HS-27A (cell line): ENCODE measurements at places on chromosomes 5 and 9.
A peak's percentile ranks its signal among the peaks of the same experiment; 100 is the strongest.

- DNase-seq = no peak
These were observed 81.8 kb downstream of the NLN start for GRCh38 chr5:65803699-65804391.

- DNase-seq = no peak
These were observed 199.5 kb upstream of the DMRT1 start for GRCh38 chr9:642014-642413.

DNA sequence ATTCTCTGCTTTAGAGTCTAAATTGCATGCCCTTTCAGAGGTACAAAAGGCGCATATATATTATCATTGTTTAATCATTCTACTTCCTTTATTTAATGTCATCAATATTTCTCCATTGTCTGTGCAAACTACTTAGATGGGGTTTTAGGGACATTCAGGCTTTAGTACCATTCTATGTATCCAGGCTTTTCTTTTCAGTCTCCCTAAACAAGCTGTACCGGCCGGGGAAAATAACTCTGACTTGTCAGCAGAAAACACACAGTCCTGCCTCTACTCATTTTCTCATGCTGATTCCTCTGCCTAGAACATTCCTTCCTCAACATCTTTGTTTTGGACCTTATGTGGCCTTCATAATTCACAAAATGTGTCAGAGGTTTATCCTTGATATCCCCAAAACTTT, 392.1 kb upstream of the DAB2 start:
- DNase-seq = no peak

DNA sequence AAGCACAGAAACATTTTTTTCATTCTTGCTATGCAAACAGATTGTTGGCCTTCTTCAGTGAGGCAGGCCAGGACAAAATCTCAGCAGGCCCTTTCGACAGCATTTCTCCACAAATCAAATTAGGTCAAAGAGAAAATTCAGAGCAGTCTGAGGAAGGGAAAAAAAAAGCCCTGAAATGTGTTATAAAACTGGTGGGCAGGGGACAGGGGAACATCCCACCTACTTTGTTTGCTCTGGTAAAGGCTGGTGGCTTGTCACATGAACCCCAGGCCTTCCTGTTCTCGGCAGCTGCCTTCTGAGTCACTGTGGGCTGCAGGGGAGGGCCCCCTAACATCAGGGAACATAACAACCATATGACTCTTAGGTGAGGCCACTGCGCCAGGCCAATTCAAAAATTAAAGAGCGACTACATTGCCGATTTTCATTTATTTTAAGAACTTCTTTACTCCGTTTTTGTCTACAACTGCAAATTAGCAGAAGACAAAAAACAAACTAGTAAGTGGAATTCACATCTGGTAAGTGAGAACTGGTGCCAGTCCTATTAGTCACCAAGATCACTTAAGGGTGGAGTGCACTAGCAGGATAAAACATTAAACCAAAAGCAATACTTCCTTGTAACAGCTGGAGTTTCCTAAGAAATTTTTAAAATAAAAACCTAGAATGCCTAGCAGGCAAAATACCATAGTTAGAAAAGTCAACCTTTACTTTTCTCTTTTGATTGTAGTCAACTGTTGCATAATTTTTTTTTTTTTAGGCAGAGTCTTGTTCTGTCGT, 46.2 kb upstream of the DENND4C start:
- peak; percentile 49 for DNase-seq

GRCh38 chr5:21687621-21688020, 1165.5 kb downstream of the CDH12 start:
- DNase-seq = no peak

DNA sequence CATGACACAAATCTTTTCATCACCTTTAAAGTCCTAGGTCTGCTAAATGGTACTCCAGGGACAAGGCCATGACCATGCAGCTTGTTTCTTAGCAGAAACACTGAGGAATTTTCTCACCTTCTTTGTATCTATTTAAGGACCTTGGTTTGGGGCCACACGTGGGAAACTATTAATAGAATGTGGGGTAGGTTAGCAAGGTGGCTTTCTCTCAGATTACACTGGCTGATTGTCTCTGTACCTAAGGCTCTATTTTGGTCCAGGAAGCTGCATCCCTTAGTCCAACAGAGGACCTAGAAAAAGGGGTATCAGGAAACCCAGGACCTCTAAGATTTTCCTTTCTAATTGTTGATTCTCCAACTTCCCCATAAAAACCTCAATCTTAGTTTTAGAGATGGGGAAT, 36.3 kb upstream of the FRMD3 start:
- no peak for DNase-seq

DNA sequence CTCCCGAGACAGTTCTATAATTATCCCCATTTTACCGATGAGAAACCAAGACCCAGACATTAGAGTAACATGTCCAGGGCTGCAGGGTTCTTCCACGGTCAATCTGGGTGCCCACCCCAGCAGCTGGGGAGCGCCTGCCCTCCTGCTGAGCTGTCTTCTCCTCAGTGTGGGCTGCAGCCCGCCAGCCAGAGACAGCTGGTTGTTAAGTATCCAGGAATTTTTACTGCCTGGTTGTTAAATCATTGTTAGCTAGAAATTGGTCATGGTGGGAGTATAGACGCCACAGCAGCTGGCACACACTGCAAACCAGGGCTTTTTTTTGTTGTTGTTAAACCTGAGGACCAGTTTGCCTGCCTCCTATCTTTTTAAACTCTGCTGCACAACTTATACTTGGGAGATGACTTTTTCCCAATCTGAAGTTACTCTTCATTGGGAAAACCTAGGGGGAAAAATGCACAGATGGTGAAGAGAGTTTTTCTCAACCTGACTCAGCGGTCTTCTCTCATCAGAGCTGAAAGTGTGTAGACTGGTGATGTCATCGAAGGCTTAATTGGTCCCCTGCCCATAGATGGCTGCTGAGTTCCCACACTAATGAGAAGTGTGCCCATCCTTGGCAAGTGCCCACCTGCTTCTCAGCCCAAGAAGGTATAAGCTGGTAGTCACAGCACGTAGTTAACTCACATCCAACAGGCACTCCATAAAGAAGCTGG, 208.6 kb downstream of the DRD1 start:
- DNase-seq = no peak

- no peak for DNase-seq
These were observed 165.6 kb upstream of the IRX2 start for GRCh38 chr5:2917093-2917492.

- DNase-seq = no peak
These were observed 50.8 kb downstream of the GABBR2 start for GRCh38 chr9:98657897-98658296.

DNA sequence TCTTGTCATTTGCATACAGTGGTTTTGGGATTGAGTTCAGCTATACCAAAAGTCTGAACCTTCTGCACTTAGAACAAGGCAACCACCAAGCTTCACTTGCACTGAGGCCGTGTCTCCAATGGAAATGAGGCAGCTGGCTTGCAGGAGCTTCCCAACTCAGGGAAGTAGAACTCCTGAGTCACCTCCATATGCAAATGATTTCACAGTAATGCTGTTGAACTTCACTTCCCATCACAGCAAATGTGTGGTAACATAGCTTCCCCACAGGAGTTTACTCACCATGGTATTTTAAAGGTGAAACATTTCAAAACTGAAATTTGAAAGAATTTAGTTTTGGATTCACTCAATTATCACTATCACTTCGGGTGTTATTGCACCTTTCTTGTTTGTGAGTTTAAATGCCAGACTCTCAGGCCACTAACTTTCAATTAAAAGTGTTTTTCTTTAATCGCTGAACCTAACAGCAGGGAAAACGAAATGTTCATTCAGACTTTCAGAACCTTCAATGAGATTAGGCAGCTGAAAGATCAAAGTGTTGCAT, 9.0 kb downstream of the CD274 start:
- no peak for DNase-seq

DNA sequence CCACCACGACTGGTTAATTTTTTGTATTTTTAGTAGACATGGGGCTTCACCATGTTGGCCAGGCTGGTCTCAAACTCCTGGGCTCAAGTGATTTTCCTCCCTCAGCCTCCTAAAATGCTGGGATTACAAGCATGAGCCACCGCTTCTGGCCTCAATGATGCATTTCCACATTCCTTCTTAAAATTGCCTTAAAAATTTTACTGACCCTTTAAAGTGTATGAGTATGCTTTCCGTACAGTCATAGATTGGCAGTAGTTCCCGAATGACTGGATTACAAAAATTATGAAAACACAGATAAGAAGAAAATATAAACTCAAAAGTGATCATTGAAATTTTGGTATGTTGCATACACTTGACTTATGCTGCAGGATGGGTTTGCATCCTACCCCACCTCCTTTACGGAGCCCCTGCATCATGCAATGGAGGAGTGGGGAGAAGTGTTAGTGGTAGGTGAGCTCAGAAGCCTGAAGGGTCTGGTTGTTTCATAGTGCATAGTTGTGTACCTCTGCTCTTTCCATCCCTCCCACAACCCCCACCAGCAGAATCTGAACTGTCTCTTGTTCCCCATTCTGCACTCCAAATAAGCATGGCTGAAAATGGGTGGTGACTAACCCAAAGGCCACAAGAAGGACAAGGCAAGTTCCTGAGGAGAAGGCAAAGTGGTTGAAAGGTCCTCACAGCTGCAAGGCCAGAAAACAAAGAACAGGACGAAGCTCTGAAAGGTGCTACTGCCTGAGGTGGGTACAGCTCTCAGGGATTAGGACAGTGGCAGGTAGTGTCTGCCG, 26.8 kb downstream of the ANKRD55 start:
- no peak for DNase-seq

DNA sequence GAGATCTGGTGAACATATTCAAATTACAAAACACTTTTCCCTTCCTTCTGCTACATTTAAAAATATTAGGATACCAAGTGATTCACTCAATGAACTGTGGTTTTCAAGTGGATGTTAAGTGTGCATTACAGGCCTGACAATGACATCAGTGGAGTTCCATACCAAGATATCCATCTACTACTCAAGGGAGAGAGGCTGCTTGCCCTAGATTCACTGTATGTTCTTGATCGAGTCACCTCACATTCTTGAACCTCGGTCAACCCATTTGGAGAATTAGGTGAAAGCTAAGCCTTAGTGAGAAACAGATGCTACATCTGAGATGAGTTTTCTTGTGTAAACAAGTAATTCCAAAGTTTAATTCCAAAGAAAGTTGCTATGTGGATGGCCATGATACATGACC, 142.2 kb downstream of the FGF10 start:
- DNase-seq = peak; percentile 11

DNA sequence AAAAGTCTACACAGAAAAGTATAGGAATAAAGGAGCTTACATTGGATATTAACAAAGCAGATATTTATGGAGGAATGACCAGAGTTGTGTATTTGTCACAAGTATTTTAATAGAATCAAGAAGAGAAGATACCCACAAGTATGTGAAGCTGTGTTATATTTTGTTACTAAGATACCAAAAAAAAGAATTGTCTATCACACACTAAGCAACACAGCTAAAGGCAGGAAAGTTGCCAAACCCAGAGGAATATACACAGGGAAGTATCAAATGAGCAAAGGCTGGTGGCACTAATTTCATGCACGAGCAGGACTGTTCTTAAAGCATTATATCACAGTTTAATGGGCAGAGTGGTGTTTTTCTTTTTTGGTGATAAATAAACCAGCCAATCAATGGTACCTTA, 30.9 kb upstream of the RAI14 start:
- no peak for DNase-seq

DNA sequence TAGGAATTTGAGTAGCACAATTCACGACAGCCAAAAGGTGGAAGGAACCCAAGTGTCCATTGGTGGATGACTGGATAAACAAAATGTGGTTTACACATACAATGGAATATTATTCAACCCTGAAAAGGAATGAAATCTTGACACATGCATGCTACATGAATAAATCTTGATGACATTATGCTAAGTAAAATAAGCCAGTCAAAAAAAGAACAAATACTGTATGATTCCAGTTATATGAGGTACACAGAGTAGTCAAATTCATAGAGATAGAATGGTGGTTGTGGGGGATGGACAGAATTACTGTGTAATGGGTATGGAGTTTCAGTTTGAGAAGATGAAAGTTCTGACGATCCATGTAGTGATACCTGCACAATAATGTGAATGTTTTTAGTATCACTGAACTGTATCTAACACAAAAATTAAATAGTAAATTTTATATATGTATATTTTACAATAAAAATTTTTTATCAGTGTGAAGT, 117.7 kb upstream of the GNA14 start:
- DNase-seq = no peak

DNA sequence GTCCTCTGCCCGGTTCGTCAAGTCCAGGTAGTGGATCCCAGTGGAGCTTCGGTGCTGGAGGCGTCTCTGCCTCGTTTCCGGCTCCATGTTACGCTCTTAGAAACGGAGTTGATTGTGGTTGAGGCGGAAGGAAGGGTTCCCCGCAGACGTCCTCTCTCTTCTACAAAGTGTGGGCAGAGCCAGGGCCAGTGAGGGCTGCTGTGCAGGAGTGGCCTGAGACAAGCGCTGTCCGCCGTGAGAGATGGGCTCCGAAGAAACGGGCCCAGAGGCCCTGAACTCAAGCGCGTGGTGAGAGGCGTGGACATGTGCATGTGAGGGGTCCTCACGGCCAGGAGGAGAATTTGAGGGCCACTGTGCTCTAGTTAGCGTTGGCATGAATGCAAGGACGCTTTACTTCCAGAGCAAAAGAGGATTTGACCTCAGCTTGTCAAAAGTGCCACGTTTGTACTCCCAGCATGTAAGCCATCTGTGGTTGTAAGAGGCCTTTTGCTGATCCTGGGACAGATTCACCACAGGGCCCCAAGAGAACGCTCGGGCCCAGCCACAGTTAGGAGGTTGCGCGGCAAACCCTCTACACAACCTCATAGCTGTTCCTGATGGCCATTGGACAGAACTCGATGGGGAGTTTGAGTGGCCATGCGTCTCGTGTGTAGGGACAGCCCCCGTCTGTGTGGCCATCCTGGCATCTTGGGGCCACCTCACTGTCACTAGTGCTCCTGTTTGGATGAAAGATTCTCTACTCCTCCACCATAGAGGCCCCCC, 10.2 kb downstream of the MAN1B1 start:
- no peak for DNase-seq

DNA sequence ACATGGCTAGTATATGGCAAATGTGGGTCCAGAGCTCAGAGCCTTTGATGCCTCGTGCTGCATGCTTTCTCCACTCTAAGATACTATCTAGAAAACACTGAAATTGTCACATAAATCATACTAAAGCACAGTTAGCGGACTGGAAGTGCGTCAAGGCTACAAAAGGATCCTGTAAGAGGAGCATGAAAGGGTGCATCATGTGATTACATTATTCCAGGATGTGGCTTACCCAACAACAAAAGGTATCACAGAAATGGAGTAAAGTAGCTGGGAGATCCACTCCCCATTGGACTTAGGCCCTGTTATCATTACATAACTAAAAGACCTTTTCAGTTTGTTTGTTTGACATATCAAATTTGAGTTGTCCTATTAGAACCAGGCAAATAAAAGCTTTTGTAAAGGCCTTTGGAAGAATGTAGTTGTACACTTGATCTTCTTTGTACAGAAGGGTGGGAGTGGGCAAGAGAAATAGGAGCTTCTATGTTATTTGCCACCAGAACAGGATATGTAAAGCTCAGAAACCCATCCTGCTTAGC, 6.9 kb downstream of the SLC31A1 start:
- DNase-seq = no peak

- DNase-seq = no peak
These were observed 6.9 kb downstream of the OTULIN start for GRCh38 chr5:14671414-14671813.

GRCh38 chr9:35515766-35516165, 25.9 kb downstream of the RUSC2 start:
- DNase-seq = no peak
